Endodermal cell (in vitro differentiated cells): ENCODE measurements at places on chromosomes 5 and 9.
A peak's percentile ranks its signal among the peaks of the same experiment; 100 is the strongest.

GRCh38 chr9:3893519-3893918 is 367.7 kb upstream of the RFX3 start:
- H3K4me1 ChIP-seq: peaks cover 13% of the 10 kb centered on the region
- DNase-seq: no peak
- no peaks in the 10 kb centered on the region for H3K27me3 ChIP-seq
- no peak overlapping the region for H3K4me3 ChIP-seq
- no peaks in the 10 kb centered on the region for H3K36me3 ChIP-seq

DNA sequence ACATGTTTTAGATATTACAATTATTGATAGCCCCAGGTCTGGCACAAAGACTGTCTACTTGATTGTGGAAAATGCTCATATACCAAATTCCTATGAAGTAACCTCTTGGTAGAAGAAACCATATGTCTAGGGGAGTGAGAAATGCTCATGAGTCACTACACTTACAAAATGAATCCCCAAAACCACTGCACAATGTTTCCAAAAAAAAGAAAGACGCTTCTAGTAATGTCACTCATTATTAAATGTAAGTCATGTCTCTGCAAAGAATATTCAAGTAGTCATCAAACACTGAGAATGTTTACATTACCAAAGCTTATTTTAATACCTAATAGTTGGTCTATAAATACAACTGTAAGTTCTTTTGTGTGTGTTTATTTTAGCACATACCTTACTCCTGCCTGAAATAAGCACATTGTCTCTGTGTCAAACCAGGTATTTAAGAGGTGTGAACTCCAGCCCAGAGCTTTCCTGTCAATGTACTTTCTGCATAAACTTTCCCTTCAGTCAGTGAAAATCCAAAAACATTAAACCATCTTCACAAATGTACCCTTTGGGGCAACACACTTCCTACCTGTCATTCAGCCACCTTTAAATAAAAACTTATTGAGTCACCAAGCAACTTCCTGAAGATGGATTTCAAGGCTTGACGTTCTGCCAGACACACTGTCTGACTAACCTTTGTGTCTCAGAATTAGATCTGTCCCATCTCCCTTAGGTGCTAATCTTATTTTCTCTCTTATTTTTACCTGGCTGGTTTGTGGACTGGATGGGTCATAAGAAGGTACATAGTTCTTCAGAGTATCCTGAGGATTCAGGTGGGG is 194.0 kb downstream of the NFIB start:
- H3K27me3 ChIP-seq: no peaks in the 10 kb centered on the region
- no peak overlapping the region for H3K4me3 ChIP-seq
- no peaks in the 10 kb centered on the region for H3K36me3 ChIP-seq
- H3K27ac ChIP-seq: no peak overlapping the region

GRCh38 chr9:1025131-1025530 is 25.0 kb upstream of the DMRT2 start:
- DNase-seq: peak; percentile 57
- H3K4me1 ChIP-seq: no peaks in the 10 kb centered on the region
- H3K4me3 ChIP-seq: no peak overlapping the region
- H3K27ac ChIP-seq: no peak overlapping the region
- no peaks in the 10 kb centered on the region for H3K36me3 ChIP-seq
- peaks cover 14% of the 10 kb centered on the region for H3K27me3 ChIP-seq

GRCh38 chr5:122030251-122030650 is 47.8 kb downstream of the LOX start:
- no peak overlapping the region for H3K27ac ChIP-seq
- no peaks in the 10 kb centered on the region for H3K4me1 ChIP-seq
- DNase-seq: peak; percentile 55
- no peak overlapping the region for H3K4me3 ChIP-seq
- no peaks in the 10 kb centered on the region for H3K27me3 ChIP-seq

GRCh38 chr5:40514976-40515375 is 164.7 kb upstream of the PTGER4 start:
- H3K4me3 ChIP-seq: no peak overlapping the region
- H3K4me1 ChIP-seq: no peaks in the 10 kb centered on the region
- no peaks in the 10 kb centered on the region for H3K27me3 ChIP-seq
- H3K27ac ChIP-seq: no peak overlapping the region

DNA sequence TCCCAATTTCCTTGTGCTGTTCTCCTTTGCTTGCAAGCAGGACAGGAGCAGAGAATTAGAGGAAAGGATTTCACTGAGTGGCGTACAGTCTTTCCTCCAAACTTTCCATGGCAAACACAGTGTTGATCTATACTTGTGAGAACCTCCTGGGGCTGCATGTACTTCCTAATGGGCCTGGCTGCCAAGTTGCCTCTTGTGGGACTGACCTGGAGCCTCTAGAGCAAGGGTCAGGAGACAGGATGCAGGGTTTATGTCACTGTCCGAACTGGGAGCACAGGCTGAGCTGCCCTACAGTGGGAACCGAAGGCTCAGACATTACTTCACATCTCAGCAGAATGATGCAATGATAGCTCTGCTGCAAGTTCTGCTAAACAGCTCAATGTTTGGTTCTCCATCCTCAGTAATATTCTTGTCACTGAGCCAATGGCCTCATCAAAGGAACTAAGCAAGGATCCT is 102.3 kb downstream of the ENC1 start:
- DNase-seq: no peak
- H3K27ac ChIP-seq: no peak overlapping the region
- H3K36me3 ChIP-seq: peaks cover 7% of the 10 kb centered on the region
- H3K27me3 ChIP-seq: no peaks in the 10 kb centered on the region
- no peak overlapping the region for H3K4me3 ChIP-seq
- peaks cover 18% of the 10 kb centered on the region for H3K4me1 ChIP-seq

DNA sequence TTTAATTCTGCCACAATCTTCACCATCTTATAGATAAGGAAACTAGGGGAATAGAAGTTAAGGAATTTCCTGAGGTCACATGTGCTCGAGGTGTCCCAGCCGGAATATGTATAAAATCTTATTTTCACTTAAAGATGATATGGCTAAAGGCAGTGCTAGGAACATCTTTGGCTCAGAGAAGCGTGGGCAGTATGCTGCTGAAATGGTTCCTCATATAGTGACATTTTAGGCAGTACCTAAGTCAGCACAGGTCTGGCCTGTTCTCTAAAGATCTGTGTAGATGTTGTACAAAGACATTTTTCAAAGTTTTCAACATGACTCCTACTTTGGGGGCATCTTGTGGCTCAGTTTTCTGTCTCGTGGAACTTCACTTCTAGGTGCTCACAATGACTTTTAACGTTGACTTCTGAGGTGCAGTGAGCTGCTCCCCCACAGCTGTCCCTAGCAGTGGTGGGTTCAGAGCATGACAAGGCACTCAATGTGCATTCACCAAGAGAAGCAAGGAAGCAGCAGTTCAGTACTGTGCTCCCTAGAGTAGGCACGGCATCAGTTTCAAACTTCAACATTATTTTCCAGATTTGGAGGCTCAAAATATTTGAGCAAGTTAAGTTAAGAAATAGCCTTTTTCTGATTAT is 40.3 kb downstream of the TNFAIP8 start:
- no peak for DNase-seq
- no peaks in the 10 kb centered on the region for H3K27me3 ChIP-seq
- H3K27ac ChIP-seq: no peak overlapping the region
- peaks cover 33% of the 10 kb centered on the region for H3K36me3 ChIP-seq
- no peaks in the 10 kb centered on the region for H3K4me1 ChIP-seq
- H3K4me3 ChIP-seq: no peak overlapping the region

GRCh38 chr9:130122456-130122855 is 49.7 kb upstream of the NCS1 start:
- H3K27me3 ChIP-seq: no peaks in the 10 kb centered on the region
- no peak overlapping the region for H3K4me3 ChIP-seq
- DNase-seq: no peak
- H3K27ac ChIP-seq: peak overlapping the region; percentile 57

- H3K4me3 ChIP-seq: no peak overlapping the region
- H3K27ac ChIP-seq: no peak overlapping the region
- no peaks in the 10 kb centered on the region for H3K4me1 ChIP-seq
- H3K36me3 ChIP-seq: no peaks in the 10 kb centered on the region
Measured at GRCh38 chr5:119031905-119032304, 39.0 kb upstream of the DMXL1 start.

GRCh38 chr5:149150457-149150856 is 9.2 kb downstream of the ABLIM3 start:
- H3K27me3 ChIP-seq: no peaks in the 10 kb centered on the region
- no peak overlapping the region for H3K4me3 ChIP-seq
- H3K36me3 ChIP-seq: no peaks in the 10 kb centered on the region
- no peak overlapping the region for H3K27ac ChIP-seq
- no peak for DNase-seq
- no peaks in the 10 kb centered on the region for H3K4me1 ChIP-seq

GRCh38 chr9:136024696-136025316 is 63.6 kb upstream of the UBAC1 start:
- no peaks in the 10 kb centered on the region for H3K27me3 ChIP-seq
- no peaks in the 10 kb centered on the region for H3K4me1 ChIP-seq
- H3K36me3 ChIP-seq: peaks cover 8% of the 10 kb centered on the region
- no peak overlapping the region for H3K27ac ChIP-seq
- no peak overlapping the region for H3K4me3 ChIP-seq

GRCh38 chr9:1026219-1026618 is 23.9 kb upstream of the DMRT2 start:
- H3K4me1 ChIP-seq: no peaks in the 10 kb centered on the region
- no peak overlapping the region for H3K27ac ChIP-seq
- H3K4me3 ChIP-seq: no peak overlapping the region
- no peaks in the 10 kb centered on the region for H3K36me3 ChIP-seq

GRCh38 chr5:80215523-80215922 is 40.3 kb downstream of the SERINC5 start:
- H3K27me3 ChIP-seq: no peaks in the 10 kb centered on the region
- H3K36me3 ChIP-seq: peaks cover 45% of the 10 kb centered on the region
- no peak overlapping the region for H3K4me3 ChIP-seq
- DNase-seq: no peak

DNA sequence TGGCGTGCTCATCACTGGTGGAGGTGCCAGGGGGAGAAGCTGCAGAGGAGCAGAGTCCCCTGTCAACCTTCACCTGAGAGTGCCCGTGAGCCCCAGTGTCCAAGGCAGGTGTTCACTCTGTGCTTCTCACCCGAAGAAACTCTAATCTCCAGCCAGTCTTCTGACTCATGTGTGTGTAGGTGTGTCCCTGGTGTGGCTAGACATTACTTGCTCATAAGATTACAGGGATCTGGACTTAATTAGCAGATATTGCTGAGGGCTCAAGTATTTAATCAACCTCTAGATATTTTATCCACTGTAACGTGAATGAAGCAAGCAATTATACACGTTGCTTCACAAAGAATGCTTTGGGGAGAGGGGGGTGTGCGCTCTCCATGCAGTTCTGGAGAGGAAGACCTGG is 72.5 kb downstream of the MED10 start:
- H3K4me1 ChIP-seq: no peaks in the 10 kb centered on the region
- no peaks in the 10 kb centered on the region for H3K36me3 ChIP-seq
- DNase-seq: no peak

DNA sequence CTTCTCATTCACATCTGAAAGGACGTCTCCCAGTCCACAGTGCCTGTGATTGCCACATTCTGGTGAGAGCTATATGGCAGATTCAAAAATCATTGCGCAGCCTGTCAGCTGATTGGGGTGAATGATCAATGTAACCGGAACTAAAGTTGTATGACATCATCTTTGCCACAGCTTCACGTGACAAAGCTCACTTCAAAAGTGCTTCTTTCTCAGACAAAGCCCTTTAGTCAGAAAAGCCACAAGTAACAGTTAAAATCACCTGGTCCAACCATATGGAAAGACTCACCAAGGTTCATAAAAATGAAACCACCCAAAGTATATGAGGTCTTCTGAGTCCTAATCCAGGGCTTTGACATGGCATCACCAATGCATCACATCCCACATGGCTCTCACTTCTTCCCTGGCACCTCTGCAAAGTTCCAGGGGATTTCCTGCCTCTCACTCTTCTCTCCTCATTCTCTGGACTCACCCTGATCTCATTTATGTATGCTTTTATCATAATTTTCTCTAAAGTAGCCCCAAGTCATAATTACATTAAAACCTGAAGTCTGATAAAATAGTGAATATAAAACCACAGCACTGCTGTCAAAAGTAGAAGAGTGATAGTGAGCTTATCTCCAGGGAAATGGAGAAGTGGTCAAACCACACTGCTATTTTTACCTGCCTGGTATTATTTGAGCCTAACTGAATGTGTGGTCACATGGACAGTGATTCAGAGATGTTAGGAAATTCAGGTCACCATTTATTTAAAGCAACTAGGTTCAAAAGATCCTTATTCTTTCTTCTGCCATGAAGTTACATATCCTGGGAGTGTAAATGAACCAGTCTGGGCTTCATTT is 193.1 kb upstream of the PTGER4 start:
- no peak for DNase-seq
- H3K27ac ChIP-seq: no peak overlapping the region
- no peak overlapping the region for H3K4me3 ChIP-seq
- H3K27me3 ChIP-seq: no peaks in the 10 kb centered on the region
- no peaks in the 10 kb centered on the region for H3K4me1 ChIP-seq

- no peak overlapping the region for H3K27ac ChIP-seq
- DNase-seq: no peak
- H3K4me1 ChIP-seq: no peaks in the 10 kb centered on the region
- H3K27me3 ChIP-seq: no peaks in the 10 kb centered on the region
Measured at GRCh38 chr5:133919148-133920136, 49.0 kb downstream of the C5orf15 start.

DNA sequence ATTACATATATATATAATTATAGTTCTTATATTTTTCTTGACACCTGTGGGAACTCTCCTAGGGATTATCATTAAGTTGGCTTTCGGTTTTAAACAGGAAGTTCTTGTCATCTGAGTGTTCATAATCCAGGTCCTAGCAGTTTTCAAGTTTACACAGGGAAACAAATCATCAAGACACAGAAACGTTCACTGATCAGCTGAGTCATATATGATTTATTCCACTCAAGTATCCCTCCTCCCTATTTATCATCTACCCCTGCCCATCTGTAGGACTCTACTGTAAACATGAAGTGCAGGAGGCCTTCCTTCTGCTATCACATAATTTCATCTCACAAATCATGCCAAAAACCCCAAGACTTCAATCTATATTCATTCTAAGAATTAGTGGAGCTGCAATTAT is 6.3 kb downstream of the SLC25A51 start:
- no peak overlapping the region for H3K4me3 ChIP-seq
- no peak overlapping the region for H3K27ac ChIP-seq
- no peaks in the 10 kb centered on the region for H3K27me3 ChIP-seq
- peaks cover 70% of the 10 kb centered on the region for H3K36me3 ChIP-seq
- DNase-seq: no peak
- H3K4me1 ChIP-seq: no peaks in the 10 kb centered on the region

DNA sequence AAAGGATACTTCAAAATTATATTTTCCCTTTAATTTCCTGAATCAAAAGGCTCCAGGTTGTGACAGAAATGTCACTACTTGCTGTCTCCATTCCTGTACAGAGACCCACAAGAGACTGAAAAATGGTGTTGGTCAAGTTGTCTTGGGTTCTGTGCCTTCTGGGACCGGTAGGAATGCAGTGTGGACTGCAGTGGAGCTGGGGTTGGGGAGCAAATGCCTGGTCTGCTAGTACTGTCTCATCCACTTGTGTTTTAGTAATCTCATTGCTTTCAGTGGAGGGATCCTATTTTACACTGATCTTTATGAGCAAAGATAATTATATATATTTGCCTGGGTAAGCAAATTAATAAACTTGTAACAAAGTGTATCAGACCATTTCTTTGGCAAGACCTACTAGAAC is 24.2 kb upstream of the CATSPER3 start:
- peaks cover 17% of the 10 kb centered on the region for H3K36me3 ChIP-seq
- no peaks in the 10 kb centered on the region for H3K27me3 ChIP-seq
- H3K27ac ChIP-seq: no peak overlapping the region
- H3K4me3 ChIP-seq: no peak overlapping the region
- no peaks in the 10 kb centered on the region for H3K4me1 ChIP-seq
- DNase-seq: no peak

- H3K4me3 ChIP-seq: no peak overlapping the region
- no peak overlapping the region for H3K27ac ChIP-seq
- no peak for DNase-seq
- H3K4me1 ChIP-seq: no peaks in the 10 kb centered on the region
Measured at GRCh38 chr9:27468000-27468399, 56.1 kb upstream of the IFNK start.
